Brain (organoid and tissue), 16 donors: ENCODE measurements at places on chromosomes 16 and 17.

DNA sequence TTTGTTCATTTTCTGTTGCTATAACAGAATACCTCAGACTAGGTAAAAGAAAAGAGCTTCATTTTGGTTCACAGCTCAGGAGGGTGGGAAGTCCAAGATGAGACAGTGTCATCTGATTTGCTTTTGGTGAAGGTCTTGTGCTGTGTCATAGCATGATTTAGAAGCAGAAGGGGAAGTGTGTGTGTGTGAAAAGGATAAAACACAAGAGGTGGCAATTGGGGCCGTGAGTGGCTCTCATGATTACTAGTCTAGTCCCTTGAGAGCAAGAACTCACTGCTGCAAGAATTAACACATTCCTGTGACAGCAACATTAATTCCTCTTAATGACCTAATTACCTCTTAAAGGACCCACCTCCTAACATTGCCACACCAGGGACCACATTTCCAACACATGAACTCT lies 8.3 kb downstream of the SLC35G3 start:
- no peak for DNase-seq

DNA sequence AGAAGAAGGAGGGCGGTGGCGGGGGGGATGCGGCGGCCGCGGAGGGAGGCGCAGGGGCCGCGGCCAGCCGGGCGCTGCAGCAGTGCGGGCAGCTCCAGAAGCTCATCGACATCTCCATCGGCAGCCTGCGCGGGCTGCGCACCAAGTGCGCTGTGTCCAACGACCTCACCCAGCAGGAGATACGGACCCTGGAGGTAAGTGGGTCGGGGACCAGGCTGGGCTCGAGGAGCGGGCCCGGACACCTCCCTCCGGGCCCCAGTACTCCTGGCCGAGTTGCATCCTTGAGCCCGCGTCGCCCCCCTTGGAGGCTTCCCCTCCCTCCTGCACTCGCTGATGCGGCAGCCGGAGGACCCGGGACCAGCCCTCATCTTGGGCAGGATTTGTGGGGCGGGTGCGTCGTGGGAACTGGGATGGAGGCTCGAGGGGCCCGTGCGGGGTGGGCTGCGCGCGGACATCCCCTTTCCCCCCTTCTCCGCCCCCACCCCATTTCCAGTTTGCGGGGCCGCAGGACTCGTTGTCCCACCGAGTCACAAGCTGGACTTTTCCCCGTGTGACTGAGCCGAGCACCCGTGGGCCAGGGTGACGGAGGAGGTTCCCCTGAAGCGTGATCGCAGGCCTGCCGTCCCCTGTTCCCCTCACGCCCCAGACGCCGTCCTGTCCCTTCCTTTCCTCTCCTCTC lies 572 bp downstream of the KSR1 start:
- peak; percentile 41 for DNase-seq

DNA sequence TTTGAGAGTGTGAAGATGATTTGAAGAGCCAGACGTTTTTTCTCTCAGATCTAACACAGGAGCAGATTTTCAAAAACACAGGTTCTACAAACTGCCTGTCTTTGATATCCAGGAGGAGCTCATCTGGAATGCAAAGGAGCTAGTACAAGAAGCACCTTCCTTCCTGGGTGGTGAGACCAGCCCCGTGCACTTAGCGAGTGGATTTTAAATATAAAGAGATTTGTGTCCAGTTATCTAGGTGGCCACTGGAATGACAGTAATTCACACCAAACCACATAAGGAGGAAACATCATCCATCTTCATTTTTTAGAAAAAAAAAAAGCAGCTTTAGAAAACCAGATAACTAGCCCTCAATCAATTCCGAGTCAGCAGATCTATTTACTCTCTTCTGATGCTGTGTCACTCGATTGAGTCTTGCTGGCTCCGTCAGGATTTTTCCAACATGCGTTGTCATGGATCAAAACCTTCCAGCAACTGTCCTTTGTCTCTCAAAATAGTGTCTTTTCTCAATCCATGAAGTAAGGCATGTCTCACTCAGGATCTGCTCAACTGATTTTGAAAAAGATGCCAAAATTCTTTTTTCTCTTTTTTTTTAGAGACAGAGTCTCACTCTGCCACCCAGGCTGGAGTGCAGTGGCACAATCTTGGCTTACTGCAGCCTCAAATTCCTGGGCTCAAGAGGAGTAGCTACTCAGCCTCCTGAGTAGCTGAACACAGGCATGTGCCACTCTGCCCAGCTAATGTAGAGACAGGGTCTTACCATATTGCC lies 451.2 kb upstream of the PSMD7 start:
- peak; percentile 17 for DNase-seq

DNA sequence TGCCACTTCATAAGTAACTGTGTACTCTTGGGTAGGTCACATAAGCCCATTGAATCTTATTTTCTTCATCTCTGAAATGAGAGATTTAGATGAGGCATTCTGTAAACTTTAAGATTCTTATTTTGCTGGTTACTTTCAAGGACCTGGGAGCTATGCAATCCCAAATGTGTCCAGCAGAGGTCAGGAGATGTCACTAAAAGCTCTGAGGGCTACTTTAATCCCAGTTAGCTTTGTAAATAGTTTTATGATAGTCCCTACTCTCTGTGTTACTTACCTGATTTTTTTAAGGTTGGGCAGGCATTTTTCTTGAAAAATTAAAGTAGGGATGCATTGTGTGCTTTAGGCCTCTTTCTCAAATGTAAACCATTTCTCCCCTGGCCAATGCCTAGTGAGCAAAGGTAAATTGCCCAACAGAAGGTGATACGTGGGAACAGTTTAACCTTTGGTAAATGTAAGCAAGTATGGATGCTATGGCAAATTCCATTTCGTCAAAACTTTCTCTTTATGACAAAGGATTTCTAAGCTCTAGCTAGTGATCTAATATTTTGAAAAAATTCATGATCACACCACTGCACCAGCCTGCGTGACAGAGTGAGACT lies 57.1 kb upstream of the WSB1 start:
- peak; percentile 89 for DNase-seq

DNA sequence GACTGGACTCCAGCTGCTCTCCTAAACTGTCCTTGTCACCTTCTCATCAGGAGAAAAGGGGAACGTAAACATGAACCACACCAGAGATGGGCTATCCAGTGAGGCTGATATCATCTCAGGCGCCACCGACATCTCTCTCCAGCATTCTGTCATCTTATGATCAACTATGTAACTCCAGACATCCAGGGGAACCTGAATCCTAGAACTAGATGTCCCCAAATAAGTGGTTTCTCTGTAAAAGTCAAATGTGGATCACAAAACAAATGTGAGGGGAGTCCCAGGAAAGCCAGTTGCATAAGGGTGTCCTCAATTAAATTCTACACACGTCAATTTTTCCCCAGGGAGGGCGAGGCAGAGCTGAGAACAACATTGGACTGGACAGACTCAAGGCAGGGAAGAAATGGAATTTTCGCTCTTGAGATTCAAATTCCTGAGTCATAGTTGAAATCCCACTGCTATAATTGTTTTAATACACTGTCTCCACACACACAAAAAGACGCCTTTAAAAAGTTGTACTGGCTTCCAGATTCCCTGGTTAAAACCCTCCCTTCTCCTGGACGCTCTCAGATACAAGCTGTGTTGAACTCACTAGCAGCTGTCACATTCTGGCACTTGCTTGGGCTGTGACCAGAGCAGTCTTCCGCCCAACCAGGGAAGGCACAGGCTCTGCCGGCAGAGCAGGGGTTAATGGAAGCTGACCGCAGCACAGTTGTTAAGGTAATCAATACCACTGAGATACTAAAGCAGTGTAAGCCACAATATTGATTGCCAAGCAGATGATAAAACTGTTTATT lies 62.6 kb downstream of the ZFHX3 start:
- peak; percentile 40 for DNase-seq

- DNase-seq: no peak
These were observed 14.0 kb downstream of the MPP3 start for GRCh38 chr17:43818966-43819365.

DNA sequence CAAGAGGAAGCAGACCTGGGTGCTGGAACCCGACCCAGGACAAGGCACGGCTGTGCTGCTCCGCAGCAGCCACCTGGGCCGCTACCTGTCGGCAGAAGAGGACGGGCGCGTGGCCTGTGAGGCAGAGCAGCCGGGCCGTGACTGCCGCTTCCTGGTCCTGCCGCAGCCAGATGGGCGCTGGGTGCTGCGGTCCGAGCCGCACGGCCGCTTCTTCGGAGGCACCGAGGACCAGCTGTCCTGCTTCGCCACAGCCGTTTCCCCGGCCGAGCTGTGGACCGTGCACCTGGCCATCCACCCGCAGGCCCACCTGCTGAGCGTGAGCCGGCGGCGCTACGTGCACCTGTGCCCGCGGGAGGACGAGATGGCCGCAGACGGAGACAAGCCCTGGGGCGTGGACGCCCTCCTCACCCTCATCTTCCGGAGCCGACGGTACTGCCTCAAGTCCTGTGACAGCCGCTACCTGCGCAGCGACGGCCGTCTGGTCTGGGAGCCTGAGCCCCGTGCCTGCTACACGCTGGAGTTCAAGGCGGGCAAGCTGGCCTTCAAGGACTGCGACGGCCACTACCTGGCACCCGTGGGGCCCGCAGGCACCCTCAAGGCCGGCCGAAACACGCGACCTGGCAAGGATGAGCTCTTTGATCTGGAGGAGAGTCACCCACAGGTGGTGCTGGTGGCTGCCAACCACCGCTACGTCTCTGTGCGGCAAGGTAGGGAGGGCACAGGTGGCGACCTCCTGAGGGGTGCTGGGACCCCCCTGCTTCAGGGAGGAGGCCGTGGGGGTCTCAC lies 667 bp downstream of the FSCN2 start:
- no peak for DNase-seq

DNA sequence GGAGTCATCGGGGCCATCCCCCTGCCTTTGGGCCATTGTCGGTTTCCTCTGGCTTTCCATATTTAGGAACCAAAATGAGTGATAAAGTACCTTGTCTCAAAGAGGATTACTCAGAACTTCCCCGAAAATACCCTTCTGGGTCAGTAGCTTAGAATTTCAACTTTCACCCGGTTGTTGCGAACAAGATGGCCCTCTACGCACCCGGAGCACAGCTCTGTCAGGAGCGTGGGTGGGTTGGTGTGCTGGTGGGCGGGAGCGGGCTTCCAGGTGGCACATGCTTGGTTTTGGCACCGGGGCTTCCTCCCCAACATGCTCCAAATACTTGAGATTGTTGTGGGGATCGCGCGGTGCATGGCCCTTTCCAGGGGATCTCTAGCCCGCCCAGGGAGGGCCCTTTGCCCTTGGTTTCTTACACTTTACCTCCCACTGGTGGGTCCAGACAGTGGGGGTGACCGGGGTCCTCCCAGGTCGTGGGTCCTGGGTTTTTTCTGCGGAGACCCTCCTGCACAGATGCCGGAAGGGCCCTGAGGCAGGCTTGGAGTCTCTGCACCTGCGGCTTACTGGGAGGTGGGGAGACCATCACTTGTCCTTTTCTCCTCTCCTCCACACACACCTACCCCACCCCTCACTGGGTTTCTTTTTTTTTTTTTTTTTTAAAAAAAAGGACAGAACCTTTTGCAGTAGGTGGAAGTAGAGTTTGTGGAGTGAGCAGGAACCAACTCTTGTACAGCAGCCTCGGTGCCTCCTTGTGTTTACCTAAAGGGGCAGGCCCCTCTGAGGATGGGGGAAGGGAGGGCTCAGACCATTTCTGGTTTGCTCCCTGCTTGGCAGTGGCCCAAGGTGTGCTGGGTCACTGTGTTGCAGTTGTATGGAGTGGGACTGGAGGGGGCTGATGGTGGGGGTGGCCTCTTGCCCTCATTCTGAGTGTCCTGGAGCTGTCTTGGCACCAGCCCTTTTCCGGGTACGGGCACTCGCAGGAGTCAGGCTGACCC lies 142.1 kb downstream of the SEC14L1 start:
- DNase-seq: no peak

- DNase-seq: no peak
These were observed 51.7 kb downstream of the ASIC2 start for GRCh38 chr17:33241390-33241789.

GRCh38 chr16:81995651-81996050 lies 15.6 kb downstream of the SDR42E1 start:
- DNase-seq: no peak

DNA sequence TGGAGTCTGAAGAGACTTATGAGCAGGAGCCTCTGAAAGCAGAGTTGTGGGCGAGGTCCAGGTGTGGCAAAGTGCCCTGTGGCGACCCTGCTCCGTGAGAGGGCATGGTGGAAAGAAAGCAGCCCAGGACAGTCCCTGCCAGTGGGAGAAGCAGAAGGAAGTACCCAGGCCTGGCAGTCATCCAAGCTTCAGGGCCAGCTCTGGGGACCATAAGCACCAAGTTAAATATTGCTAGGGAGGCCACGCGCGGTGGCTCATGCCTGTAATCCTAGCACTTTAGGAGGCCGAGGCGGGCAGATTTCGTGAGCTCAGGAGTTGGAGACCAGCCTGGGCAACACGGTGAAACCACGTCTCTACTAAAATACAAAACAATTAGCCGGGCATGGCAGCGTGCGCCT lies 4.9 kb upstream of the ASGR1 start:
- no peak for DNase-seq

DNA sequence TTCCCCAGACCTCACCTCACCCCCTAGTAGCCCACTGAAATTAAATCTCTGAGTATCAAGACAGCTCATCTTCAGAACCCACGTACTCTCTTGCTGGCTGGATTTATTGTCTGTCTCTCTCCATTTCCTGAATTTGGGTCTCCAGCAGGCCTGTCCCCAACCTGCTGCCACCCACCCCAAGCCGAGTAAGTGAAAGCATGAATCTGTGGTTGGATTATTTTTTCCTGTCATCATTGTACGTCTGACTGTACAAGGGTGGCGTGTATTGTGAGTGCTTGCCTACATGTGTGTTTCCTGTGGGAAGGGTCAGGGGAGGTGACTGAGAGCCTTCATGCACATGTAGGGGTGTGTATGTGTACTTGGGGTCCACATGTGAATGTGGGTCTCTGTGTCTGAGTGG lies 5.4 kb downstream of the TNP2 start:
- DNase-seq: no peak

- no peak for DNase-seq
These were observed 529 bp upstream of the ASPA start for GRCh38 chr17:3475251-3475685.

GRCh38 chr17:33292981-33293867 lies at the start of gene ASIC2:
ASIC2 (minus strand) TSS chr17:33293295.
- peak; percentile 64 for DNase-seq

DNA sequence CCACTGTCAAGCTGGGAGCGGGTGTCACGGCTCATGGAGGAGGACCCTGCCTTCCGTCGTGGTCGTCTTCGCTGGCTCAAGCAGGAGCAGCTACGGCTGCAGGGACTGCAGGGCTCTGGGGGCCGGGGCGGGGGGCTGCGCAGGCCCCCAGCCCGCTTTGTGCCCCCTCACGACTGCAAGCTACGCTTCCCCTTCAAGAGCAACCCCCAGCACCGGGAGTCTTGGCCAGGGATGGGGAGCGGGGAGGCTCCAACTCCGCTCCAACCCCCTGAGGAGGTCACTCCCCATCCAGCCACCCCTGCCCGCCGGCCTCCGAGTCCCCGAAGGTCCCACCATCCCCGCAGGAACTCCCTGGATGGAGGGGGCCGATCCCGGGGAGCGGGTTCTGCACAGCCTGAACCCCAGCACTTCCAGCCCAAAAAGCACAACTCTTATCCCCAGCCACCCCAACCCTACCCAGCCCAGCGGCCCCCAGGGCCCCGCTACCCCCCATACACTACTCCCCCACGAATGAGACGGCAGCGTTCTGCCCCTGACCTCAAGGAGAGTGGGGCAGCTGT lies 11.6 kb downstream of the SLC52A1 start:
- no peak for DNase-seq

GRCh38 chr17:67716405-67716798 lies 1.3 kb upstream of the NOL11 start:
- no peak for DNase-seq
